Large intestine (tissue), 12 donors: ENCODE measurements at places on chromosomes 1 and 21.
A peak's percentile ranks its signal among the peaks of the same experiment; 100 is the strongest.

GRCh38 chr1:98287626-98288025 is 366.8 kb upstream of the DPYD start:
- no peak for DNase-seq

- no peak for DNase-seq
Observed at GRCh38 chr1:39896909-39897685, 4.6 kb downstream of the MYCL start.

- no peak for DNase-seq
Observed at GRCh38 chr1:41622402-41622801, 137.9 kb upstream of the EDN2 start.

GRCh38 chr1:156281281-156281680 is 1.3 kb downstream of the SMG5 start:
- DNase-seq = no peak

DNA sequence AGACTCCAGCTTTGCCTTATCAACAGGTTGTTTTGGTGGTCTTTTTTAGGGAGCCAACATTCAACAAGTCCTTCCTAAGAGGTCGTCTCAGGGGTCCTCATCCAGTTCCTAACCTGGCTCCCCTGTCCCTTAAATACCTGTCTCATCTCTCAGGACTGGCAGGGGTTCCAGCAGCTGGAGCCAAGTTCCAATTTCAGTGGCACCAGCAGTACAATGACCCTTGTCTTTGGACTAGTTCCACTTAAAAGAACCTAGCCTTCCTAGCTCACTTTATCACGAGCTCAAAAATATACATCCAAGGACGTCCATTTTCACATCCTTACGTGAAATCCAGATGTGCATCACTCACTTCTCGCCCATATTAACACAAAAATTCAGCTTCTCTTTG is 18.7 kb upstream of the TRAF3IP3 start:
- DNase-seq = no peak

DNA sequence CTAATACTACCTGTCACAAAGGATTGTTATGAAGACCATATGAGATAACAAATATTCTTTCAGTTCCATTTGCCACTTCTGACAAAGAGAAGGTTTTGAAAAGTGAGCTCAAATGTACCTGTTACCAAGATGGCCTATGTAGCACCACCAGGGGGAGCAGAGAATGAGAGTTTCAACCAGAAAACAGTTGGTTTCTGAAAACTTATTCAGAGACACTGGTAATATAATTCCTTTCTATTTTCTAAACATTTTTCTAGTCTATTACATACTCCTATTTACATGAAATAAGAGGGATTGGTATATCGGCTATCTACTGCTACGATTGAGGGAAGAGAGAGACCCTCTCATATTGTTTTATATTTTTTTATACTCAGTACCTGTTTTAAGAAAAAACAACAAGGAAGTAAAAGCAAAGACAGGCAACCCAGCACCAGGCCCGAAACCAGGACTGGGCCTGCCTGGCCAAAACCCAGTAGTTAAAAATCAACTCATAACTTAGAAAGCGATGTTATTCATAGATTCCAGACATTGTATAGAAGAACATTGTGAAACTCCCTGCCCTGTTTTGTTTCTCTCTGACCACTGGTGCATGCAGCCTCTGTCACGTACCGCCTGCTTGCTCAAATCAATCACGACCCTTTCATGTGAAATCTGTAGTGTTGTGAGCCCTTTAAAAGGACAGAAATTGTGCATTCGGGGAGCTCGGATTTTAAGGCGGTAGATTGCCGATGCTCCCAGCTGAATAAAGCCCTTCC is 48.3 kb downstream of the IL23R start:
- DNase-seq = no peak

- DNase-seq = peak; percentile 60
Observed at GRCh38 chr1:203268901-203269653, 36.2 kb upstream of the BTG2 start.

DNA sequence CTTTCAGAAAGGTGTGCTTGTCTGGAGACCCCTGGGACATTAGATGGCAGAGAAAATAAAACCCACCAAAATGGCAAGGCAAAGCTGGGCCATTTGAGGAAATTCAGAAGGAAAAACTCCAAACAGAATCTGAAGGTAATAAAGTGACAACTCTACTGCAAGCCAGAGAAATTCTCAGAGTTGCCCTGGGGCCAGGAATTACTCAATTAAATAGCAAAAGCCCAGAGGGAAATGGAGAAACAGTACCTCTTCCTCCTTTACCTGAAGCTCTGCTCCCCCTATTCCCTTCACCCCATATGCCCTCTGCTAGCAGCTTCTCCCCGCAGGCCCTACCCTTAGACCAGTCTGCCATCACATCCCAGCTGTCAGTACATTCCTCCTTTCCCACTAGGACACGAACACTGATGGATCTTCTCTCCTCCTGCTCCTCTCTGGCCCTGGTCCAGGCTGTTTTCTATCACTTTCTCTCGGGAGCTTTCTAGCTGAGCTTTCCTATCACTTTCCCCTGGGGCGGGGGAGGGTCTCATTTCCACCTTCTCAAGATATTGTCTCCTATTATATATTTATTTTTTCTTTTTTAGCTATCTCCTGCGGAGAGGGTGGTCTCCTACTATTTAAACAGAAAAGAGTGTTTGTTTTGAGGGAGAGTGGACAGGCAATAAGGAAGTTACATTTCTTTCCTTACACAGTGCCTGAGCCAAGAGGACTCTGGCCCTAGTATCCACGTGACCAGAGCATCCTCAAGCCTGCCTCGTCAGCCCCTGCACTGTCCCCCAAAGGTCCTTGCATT is 47.7 kb upstream of the RBM15 start:
- peak; percentile 48 for DNase-seq

GRCh38 chr1:186655876-186656275 is 24.3 kb downstream of the PTGS2 start:
- no peak for DNase-seq

GRCh38 chr21:45918835-45919447 is 62.6 kb upstream of the COL6A1 start:
- DNase-seq = no peak

GRCh38 chr1:227449741-227450441 is 113.5 kb upstream of the ZNF678 start:
- no peak for DNase-seq

GRCh38 chr1:70043804-70044203 is 161.6 kb downstream of the LRRC40 start:
- DNase-seq = no peak
